ENCODE measurements at places on chromosomes 2 and 18. TPM values are rescaled to one million over a fixed set of nuclear protein-coding genes. Genes with fewer than 3 reads are reported as not detected.

MSTN gene
- total RNA-seq: not detected

- no peak for DNase-seq
Measured at GRCh38 chr2:231674587-231675338, 33.6 kb upstream of the PTMA start.

GLB1L gene
- 5.9 TPM for total RNA-seq

TEKT4 gene
- total RNA-seq: not detected

CHRNA1 gene
- total RNA-seq: 0.11 TPM

DNA sequence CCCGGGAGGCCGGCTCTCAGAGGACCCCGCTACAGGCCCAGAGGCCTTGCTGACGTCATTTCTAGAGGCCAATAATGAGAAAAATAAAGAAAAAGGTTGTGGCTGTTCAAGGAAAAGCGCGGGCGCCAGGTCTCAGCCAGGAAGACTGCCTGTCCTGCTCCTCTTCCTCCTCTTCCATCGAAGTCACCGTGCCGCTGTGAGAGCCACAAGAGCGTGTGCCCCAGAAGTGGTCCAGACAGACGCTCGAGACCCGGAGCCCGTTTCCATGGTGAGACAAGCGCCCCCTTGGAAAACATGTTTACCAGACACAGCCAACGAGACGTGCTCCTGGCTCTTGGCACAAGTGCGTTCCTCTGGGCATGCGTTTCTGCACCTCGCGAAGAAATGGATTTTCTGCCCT lies 210.5 kb downstream of the HDAC4 start:
- no peak for DNase-seq

DNA sequence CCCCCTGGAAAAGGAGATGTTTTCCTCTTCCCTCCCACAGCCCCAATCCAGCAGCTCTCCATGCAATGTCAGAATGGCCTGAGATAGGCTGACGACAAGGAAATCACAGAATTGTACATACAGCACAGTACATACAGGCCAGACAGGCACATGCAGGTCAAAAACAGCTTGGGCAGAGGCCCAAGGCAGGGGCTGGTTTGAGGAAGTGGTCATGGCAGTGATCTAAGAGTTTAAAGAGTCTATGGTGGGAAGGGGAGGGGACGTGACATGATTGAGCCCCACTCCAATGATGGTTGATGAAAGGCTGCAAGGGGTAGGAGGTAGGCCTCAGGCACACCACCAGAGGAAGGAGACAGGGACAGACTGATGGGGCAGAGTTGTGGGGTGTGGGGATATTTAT lies 4.3 kb downstream of the DCTN1 start:
- DNase-seq: no peak

GRCh38 chr2:239355139-239355538 lies 45.7 kb downstream of the HDAC4 start:
- DNase-seq: no peak

- no peak for DNase-seq
Measured at GRCh38 chr18:36378205-36378604, 80.7 kb downstream of the FHOD3 start.

GRCh38 chr2:30421026-30421603 lies 25.9 kb upstream of the LCLAT1 start:
- no peak for DNase-seq

- DNase-seq: no peak
Measured at GRCh38 chr18:48300463-48300961, 108.7 kb downstream of the ZBTB7C start.

DNA sequence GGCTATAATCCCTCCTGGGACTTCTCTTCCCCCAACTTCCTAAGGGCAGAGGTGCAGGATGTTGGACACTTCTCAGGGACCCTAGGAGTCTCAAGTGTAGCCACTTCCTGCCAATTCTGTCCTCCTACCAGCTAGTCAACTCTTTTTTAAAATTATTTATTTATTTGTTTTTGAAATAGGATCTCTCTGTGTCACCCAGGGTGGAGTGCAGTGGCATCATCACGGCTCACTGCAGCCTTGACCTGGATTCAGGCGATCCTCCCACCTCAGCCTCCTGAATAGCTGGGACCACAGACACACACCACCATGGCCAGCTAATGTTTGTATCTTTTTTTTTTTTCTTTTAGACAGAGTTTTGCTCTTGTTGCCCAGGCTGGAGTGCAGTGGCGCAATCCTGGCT lies 11.5 kb downstream of the SFTPB start:
- no peak for DNase-seq

RGPD5 gene
- total RNA-seq: 16.5 TPM

- DNase-seq: no peak
Measured at GRCh38 chr2:72984172-72984671, 66.9 kb downstream of the EMX1 start.

DNA sequence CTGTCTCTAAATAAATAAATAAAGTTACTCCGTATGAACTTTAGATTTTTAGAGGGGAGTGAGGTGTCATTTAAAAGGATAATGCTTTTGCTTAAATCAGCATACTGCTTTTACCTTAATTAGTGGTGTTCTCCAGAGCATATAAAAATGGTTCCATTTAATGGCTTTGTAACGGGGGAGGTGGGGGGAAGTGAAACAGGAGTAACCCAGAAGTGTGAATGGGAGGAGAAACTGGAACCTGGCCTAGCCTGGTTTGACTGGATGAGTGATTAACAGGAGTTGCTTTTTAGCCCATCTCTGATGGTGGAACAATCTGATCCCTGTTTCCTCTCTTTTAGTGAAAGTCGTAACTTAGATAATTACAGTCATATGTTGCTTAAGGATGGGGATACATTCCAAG lies 1.6 kb downstream of the CNDP2 start:
- no peak for DNase-seq

RFX8 gene
- total RNA-seq: 1.3 TPM

GRCh38 chr2:25304826-25305596 lies 36.7 kb downstream of the DNMT3A start:
- no peak for DNase-seq

DNA sequence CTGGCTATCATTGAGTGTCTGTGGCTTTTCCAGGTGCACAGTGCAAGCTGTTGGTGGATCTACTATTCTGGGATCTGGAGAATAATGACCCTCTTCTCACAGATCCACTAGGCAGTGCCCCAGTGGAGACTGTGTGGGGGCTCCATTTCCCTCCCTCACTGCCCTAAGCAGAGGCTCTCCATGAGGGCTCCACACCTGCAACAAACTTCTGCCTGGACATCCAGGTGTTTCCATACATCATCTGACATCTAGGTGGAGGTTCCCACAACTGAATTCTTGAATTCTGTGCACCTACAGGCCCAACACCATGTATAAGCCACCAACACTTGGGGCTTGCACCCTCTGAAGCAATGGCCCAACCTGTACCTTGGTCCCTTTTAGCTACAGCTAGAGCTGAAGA lies 775.4 kb upstream of the CDH2 start:
- DNase-seq: no peak

DNA sequence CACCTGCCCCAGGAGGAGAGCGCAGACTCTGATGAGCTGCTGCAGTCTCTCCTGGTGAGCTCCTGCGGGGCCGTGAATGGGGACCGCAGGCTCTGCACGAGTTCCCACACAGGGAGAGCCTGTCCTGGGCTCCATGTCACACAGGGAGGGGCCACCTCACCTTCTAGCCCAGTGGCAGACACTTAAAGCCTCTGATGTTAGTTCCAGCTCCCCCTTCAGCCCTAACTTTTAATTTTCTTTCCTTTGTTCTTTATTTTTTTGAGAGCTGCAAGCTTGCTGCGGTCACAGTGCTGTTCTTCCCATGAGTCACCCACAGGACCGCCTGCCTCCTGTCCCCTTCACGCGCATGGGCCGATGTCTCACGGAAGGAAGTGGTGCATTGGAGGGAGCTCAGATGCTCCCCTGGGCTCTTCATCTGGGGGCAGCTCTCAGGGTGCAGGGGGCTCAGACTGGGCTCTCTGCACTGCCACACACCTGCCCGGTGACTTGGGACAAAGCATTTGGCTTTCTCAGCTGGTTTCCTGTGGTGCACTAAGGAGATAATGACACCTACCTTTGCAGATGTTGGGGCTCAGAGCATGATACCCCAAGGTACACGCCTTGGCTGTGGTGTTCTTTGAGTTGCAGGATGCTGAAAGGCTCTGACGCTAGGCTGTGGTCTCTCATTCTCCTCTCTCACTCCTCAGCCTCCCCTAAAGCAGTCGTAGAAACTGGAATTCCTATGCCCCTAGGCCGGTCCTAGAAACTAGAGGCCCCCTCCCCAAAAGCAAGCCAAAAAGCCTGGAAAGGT lies 37.2 kb upstream of the PXDN start:
- no peak for DNase-seq

GRHL1 gene
- 1.2 TPM for total RNA-seq

DNA sequence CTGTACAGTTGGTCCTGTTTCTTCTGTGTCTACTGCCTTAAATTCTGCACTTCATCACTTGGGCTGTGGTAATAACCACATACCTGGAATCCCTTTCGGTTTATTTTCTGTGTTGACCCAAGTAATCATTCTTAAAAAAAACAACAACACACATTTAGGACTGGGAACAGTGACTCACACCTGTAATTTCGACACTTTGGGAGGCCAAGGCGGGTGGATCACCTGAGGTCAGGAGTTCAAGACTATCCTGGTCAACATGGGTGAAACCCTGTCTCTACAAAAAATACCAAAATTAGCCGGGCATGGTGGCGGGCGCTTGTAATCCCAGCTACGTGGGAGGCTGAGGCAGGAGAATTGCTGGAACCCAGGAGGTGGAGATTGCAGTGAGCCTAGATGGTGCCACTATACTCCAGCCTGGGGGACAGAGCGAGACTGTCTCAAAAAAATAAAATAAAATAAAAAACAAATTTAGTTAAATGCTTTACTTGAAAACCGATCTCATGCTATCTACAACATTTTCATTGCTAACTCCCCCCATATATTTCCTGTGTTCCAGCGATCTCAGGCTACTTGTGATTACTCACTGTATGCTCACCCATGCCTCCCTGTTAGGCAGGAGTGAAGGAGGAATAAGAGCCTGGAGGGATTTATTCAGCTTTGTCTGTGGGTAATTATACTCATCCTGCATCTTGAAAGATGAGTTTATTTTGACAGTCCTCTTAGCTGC lies 18.2 kb downstream of the ACSL3 start:
- no peak for DNase-seq

DNA sequence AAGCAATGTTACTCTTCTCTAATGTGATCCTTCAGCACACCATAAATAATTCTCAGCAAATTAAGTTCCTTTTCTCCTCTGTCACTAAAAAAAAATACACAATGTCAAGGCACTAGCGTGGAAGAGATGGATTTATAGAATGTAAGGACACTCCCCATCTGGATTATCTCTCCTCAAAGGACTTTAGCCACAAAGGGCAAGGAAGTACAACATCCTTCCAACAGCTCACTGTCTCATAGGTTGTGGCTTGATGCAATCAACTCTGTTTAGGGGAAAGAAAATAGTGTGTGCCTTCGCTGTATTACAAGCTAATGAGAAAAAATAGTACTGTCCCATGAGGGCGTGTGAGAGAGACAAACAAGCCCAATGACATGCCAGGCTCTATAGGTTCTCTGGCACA lies 129.1 kb upstream of the DNMT3A start:
- DNase-seq: no peak

DNA sequence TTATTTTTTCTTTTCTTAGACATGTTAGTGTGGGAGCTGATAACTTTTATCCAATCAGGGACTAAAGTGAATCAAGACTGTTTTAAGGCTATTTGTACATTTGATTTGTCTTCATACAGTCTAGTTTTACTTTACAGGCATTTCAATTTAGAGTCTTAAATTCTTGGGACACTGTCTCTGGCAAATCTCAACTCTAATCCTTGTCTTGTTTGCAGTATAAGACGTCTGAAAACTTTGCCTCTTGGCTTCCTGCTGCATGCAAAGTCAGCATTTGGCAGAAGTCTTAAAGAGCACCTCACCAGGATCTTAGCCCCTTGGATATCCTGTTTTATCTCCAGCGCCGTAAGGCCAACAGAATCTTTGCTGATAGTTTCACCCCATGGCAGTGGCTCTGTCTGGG lies 30.3 kb downstream of the SPOPL start:
- no peak for DNase-seq

DNA sequence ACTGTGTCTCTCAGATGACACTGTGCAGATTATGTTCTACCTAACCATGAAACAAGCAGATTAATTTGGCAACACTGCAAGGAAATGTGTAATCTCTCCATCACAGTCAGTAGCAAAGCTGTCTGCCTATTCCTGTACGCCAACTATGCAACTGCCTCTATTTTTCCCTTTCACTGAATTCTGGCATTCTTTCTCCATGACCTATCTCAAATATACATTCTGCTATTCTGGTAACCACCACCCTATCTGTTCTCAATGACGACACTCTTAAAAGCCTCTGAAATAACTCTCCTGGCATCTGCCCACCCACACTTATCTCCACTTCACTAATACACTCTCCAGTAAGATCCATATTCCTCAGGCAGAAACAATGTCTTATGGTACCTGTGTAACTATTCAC lies 78.7 kb downstream of the ABCA12 start:
- DNase-seq: no peak

GRCh38 chr2:29480426-29480825 lies 365.2 kb downstream of the CLIP4 start:
- no peak for DNase-seq

CACNB4 gene
- total RNA-seq: 0.13 TPM

AP1S3 gene
- 3.4 TPM for total RNA-seq

HAAO gene
- total RNA-seq: 0.18 TPM

GAD1 gene
- 0.13 TPM for total RNA-seq

GRCh38 chr2:10369269-10370255 lies 66.9 kb downstream of the HPCAL1 start:
- DNase-seq: no peak

IL36A gene
- total RNA-seq: not detected

DNA sequence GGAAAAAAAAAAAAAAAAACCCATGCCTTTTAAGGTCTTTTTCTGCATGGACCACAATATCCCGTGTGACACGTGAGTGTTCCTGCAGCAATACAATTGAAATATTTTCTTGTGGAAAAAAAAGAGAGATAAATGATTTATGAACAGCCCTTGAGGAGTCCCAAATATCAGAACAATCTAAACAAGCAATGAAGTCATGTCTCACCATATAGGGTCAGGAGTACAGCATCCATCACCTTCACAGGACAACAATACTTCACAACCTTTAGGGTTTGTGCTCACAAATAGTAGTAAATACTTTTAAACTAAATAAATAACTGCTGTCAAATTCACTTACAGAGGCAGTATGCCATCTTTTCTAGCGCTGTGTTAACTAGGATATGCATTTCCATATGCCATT lies 87.9 kb downstream of the ZEB2 start:
- no peak for DNase-seq

DNA sequence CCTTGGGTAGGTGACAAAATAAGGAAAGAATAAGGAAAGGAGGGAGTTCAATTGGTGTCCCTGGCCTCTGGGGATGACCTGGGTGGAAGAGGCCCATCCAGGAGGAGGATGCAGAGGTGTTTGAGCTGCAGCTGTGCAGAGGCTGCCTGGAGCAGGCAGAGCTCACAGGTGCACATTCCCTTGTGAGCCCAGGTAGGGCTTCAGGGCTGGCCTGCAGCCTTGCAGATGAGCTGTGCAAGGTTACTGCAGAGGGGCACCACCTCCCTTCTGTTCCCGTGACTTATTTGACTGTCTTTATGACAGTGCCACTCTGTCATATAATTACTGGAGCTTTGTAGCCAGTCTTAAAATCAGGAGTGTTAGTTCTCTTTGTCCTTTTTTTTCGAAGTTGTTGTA lies 263.2 kb upstream of the HS6ST1 start:
- no peak for DNase-seq

FOXI3 gene
- total RNA-seq: not detected
